Mesendoderm (in vitro differentiated cells): ENCODE measurements at places on chromosomes 6 and 20.
A peak's percentile ranks its signal among the peaks of the same experiment; 100 is the strongest.

DNA sequence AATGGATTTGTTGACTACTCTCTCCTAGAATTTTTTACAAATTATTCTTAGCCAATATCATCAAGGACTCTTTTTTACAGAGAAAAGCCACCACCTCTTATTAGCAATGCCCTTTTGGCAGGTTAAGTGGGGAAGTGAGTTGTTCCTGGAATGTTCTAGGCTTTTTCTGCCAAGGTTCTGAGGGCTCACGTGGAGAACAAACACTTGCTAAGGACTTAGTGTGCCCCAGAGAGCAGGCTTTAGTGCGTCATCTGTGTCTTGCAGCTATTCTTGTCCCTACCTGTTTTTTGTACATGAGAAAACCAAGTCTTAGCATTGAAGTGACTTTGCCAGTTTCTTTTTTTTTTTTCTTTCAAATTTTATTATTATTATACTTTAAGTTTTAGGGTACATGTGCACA, 33.5 kb downstream of the CFAP61 start:
- H3K36me3 ChIP-seq: no peaks in the 10 kb centered on the region
- no peaks in the 10 kb centered on the region for H3K27me3 ChIP-seq

DNA sequence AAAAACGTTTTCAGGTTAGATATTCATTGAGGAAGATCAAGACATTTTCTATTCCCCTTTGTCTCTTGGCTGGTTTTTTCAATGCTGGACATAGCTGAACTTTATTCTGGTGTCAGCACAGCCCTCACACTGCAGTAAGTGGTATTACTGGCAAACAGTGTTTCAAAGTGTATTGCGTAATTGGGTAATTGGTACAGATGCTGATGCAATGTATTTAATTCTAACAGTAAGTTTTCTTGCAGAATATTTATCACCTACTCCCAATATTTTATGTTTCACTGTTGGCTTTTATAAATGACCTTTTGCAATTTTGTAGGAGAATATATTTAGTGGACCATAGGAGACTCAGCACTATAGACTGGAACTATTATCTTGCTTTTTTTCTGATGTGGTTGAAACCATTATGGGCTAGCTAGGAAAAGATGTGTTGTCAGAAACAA, 287.6 kb upstream of the SOX4 start:
- peak; percentile 17 for DNase-seq
- no peak overlapping the region for H3K27ac ChIP-seq
- no peaks in the 10 kb centered on the region for H3K4me1 ChIP-seq
- H3K27me3 ChIP-seq: no peaks in the 10 kb centered on the region
- no peak overlapping the region for H3K4me3 ChIP-seq

GRCh38 chr6:38057994-38058393, 238.5 kb downstream of the ZFAND3 start:
- no peak overlapping the region for H3K4me3 ChIP-seq
- no peaks in the 10 kb centered on the region for H3K4me1 ChIP-seq
- H3K27me3 ChIP-seq: no peaks in the 10 kb centered on the region
- no peak overlapping the region for H3K27ac ChIP-seq
- H3K36me3 ChIP-seq: no peaks in the 10 kb centered on the region

- no peak for DNase-seq
- H3K27ac ChIP-seq: no peak overlapping the region
- no peaks in the 10 kb centered on the region for H3K4me1 ChIP-seq
- H3K4me3 ChIP-seq: no peak overlapping the region
These were observed 13.4 kb downstream of the PHIP start for GRCh38 chr6:79064635-79065034.

DNA sequence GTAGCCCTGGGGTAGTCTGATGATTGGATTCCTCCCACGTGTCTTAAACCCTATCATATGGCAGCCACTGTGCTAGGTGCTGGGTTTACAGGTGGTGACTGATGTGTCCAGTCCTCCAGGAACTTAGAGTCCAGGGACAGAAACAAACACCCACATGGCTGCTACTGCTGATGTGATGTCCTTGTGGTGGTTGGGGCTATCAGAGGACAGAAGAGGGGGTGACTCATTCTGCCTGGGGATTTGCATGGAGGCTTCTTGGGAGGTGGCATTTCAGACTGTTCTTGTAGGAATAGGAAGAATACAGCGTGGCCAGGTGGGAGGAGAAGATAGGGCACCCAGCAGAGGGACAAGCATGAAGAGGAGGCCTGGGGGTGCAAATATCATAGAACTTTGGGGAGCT, 9.8 kb downstream of the RAET1G start:
- no peaks in the 10 kb centered on the region for H3K4me1 ChIP-seq
- no peak for DNase-seq
- no peak overlapping the region for H3K27ac ChIP-seq
- H3K27me3 ChIP-seq: no peaks in the 10 kb centered on the region

- H3K27me3 ChIP-seq: no peaks in the 10 kb centered on the region
- H3K27ac ChIP-seq: no peak overlapping the region
- no peak for DNase-seq
- H3K4me3 ChIP-seq: no peak overlapping the region
These were observed 46.3 kb upstream of the HS3ST5 start for GRCh38 chr6:114389111-114389510.

DNA sequence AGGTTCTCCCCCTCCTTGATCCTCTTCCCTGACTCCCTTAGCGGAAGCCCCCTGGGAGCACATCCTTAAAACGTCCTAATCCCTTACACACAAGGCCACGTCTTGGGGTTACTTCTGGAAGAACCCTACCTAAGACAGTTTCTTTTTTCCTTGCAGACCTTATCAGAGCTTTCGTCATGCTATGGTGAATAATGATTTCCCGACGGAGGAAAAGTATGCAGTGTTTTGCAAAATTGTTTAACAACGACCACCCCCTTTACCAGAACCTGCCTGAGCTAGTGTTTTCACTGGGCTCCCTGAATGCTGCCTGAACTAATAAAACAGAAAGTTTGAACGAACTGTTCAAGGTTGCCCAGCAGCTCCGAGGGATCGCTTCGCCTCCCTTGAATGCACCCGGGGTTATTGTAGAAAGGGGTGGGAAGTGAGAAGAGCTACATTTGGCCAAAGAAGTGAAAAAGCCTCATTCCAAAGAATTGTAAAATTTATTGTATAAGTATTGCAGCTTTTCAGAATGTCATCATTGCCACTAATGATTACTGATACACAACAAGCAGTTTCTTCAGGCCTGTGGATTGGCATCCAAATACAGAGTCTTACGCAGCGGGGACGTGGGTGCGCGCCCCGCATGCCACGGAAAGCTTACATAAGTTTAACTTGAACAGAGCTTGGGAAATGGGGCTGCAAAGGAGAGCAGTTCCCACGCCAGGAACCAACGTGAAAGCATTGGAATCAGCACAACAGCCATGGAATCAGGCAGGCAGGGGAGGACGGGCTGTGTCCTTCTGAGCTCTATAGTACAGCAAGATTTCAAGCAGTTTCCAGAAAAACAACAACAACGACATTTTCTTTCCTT, 27.9 kb upstream of the ZBP1 start:
- H3K27ac ChIP-seq: no peak overlapping the region
- H3K4me1 ChIP-seq: no peaks in the 10 kb centered on the region
- DNase-seq: no peak
- H3K27me3 ChIP-seq: no peaks in the 10 kb centered on the region

GRCh38 chr20:18533978-18534644, 26.4 kb downstream of the SEC23B start:
- H3K27me3 ChIP-seq: no peaks in the 10 kb centered on the region
- peaks cover 11% of the 10 kb centered on the region for H3K36me3 ChIP-seq
- no peaks in the 10 kb centered on the region for H3K4me1 ChIP-seq
- H3K4me3 ChIP-seq: no peak overlapping the region
- H3K27ac ChIP-seq: no peak overlapping the region
- DNase-seq: no peak

- no peak for DNase-seq
- H3K27ac ChIP-seq: no peak overlapping the region
- no peaks in the 10 kb centered on the region for H3K4me1 ChIP-seq
These were observed 31.1 kb upstream of the ENPP4 start for GRCh38 chr6:46098678-46099077.

GRCh38 chr6:112749673-112750072, 402.5 kb downstream of the RFPL4B start:
- no peak overlapping the region for H3K27ac ChIP-seq
- no peaks in the 10 kb centered on the region for H3K4me1 ChIP-seq
- no peak overlapping the region for H3K4me3 ChIP-seq
- DNase-seq: no peak
- H3K36me3 ChIP-seq: no peaks in the 10 kb centered on the region
- H3K27me3 ChIP-seq: no peaks in the 10 kb centered on the region

DNA sequence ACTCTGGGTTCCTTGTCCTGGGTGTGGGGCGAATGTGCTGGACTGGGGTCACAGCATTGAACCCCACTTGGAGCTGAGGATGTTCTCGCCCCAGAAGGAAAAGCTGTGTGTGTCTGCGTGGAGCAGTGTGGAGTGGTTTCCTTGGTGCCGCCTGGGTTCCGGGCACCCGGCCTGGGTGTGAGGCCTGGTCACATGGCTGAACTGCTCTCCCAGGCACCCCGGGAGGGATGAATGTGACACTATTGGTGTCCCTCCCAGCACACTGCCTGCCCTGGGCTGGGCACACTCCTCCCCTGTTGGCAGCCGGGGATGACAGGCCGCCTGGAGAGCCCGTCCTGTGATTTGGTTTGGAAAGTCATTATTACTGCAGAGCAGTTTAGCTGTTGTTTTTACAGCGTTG, 12.3 kb downstream of the MYT1 start:
- no peaks in the 10 kb centered on the region for H3K27me3 ChIP-seq
- H3K4me1 ChIP-seq: peaks cover 2% of the 10 kb centered on the region
- DNase-seq: no peak
- H3K36me3 ChIP-seq: peaks cover 2% of the 10 kb centered on the region
- no peak overlapping the region for H3K4me3 ChIP-seq
- no peak overlapping the region for H3K27ac ChIP-seq

- H3K27me3 ChIP-seq: no peaks in the 10 kb centered on the region
- H3K4me3 ChIP-seq: no peak overlapping the region
- H3K36me3 ChIP-seq: no peaks in the 10 kb centered on the region
- no peak overlapping the region for H3K27ac ChIP-seq
- no peak for DNase-seq
These were observed 123.0 kb upstream of the POU3F2 start for GRCh38 chr6:98711380-98711779.

DNA sequence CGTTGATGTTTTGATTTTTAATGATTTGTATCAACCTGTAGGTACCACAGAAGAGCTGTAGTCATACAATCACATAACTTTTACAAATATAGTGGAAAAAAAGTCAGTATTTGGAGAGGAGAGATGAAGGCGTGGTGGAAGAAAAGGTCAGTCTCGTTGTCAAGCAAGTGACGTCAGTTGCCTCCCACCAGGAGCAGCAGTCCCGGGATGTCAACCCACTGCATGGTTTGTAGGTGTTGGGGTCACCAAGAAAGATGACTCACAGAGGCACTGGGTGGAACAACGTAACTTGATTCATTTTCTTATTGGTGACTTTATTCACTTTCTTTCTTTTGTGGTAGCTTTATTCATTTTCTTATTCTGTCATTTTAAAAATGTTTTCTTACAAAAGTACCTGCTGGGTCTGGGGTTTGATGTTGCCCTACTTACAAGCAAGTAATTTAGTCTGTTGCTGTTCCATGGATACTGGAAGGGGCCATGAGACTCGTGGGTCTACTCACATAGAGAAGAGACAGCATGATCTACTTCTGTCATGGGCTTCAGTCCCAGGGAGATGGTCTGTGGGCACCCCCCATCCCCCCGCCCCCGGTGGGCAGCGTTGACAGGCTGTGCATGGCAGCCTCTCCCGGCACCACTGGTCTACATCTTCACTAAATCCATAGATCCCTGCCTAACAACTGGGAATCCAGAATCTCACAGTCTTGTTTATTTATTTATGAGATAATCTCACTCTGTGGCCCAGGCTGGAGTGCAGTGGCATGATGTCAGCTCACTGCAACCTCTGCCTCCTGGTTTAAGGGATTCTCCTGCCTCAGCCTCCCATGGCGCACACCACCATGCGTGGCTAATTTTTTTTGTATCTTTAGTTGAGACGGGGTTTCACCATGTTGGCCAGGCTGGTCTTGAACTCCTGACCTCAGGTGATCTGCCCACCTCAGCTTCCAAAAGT, 36.4 kb upstream of the SYNJ2 start:
- DNase-seq: no peak
- no peaks in the 10 kb centered on the region for H3K4me1 ChIP-seq
- no peaks in the 10 kb centered on the region for H3K27me3 ChIP-seq
- peaks cover 11% of the 10 kb centered on the region for H3K36me3 ChIP-seq

DNA sequence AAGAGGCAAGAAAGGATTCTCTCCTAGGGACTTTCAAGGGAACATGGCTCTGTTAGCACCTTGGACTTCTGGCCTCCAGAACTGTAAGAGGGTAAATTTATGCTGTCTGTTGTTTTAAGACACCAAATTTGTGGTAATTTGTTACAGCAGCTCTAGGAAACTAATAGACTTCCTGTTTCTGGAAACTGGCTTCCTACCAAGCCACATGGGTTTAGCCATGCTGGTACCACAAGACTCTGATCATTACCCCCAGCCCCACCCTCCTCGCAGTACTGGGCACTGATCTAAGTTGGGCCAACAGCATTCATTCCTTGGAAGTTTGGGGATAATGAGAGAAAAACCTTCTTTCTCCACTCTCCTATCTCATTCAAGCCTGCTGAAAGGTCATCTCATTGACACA, 109.5 kb upstream of the SMLR1 start:
- H3K4me3 ChIP-seq: no peak overlapping the region
- H3K36me3 ChIP-seq: no peaks in the 10 kb centered on the region
- H3K4me1 ChIP-seq: peaks cover 5% of the 10 kb centered on the region
- H3K27ac ChIP-seq: no peak overlapping the region

- no peaks in the 10 kb centered on the region for H3K27me3 ChIP-seq
- H3K27ac ChIP-seq: no peak overlapping the region
- H3K4me3 ChIP-seq: no peak overlapping the region
These were observed 72.3 kb upstream of the SSTR4 start for GRCh38 chr20:22962567-22963439.

- H3K27me3 ChIP-seq: no peaks in the 10 kb centered on the region
- H3K27ac ChIP-seq: no peak overlapping the region
- H3K36me3 ChIP-seq: no peaks in the 10 kb centered on the region
- no peak overlapping the region for H3K4me3 ChIP-seq
- peaks cover 6% of the 10 kb centered on the region for H3K4me1 ChIP-seq
These were observed 195.2 kb upstream of the SLC24A3 start for GRCh38 chr20:19017104-19017690.

- H3K4me3 ChIP-seq: no peak overlapping the region
- no peak overlapping the region for H3K27ac ChIP-seq
- H3K4me1 ChIP-seq: no peaks in the 10 kb centered on the region
- DNase-seq: no peak
- no peaks in the 10 kb centered on the region for H3K36me3 ChIP-seq
These were observed 121.7 kb downstream of the PRKN start for GRCh38 chr6:162605881-162606280.
